ENCODE measurements at places on chromosomes 16 and 17.

DNA sequence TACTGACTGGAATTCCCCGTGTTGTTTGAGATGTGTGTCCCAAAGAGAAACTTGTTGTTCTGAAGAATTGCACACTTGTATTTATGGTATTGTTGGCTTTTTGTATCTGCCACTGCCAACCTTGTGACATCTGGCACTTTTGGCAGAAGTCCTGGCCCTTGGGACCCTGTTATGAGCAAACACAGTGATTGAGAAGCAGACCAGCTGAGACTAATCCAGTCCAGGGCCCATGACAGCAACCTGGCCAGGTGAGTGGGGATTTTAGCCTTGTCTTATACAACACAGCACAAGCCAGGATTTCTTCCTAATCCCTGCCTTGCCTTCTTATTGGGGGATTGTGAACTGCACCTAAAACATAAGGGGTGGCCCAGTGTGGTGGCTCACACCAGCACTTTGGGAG is 80.0 kb downstream of the NTN1 start:
- no peak for DNase-seq

DNA sequence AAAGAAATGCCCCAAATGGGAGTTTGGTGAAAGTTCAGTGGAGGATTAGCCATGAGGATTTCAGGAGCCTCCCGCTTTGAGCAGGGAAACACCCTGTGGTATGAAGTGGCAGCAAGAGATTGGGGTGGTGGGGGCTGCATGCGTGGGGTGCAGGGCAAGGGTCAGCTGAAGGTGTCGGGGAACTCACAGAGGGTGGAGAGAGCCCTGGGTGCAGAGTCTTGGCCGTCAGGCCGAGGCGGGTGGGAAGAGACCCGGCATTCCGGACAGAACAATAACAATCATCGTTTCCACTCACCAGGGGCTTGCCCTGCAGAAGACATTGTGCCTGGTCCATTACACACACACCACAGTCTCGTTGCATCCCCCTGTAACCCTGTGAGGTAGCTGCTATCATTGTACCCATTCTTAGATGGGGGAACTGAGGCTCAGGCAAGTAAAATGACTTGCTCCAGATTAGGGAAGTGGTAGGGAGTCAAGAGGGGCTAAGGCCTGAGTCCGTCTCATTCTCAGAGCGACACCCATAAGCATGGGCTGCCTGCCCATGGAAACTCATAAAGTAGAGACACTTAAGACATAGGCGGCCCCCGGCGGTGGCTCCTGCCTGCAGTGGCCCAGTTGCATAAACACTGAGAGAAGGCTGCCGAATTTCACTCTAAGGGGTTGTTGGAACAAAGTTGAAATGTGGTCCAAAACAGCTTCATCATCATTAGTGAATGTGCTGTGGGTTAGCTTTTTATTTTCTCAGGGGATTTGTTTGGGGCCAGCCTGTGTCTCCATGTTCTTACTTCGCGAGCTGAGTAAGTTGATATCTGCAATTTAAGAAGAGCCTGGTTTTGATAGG is 93.3 kb downstream of the CMIP start:
- no peak for DNase-seq

DNA sequence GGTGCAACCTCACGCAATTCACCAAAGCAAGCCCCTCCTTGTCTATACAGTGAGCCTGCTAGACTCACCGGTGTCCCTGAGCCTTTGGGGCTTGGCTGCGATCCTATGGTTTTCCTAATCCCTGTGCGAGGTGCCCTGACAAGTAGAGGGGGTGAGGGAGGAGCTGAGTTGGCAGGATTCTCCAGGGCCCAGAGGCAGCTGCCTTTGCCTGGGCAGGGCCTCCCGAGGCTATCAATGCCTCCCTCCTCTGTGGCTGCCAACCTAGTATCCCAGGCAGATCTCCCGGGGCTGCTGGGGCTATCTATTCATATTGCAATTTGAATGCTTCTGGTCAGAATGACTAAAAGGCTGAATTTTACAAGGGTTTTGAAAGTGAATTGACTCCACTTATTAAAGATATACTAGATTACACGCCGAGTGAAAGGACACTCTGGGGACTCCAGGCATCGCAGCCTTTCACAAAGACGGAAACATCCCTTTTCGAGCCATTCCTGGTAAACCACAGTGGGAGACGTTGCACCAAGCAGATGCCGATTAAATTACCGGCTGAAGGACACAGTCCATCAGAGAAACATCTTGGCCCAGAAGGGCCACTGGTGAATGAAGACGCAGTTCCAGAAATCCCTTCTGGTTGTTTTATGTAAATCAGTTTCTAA is 11.3 kb upstream of the PITPNM3 start:
- no peak for DNase-seq

DNA sequence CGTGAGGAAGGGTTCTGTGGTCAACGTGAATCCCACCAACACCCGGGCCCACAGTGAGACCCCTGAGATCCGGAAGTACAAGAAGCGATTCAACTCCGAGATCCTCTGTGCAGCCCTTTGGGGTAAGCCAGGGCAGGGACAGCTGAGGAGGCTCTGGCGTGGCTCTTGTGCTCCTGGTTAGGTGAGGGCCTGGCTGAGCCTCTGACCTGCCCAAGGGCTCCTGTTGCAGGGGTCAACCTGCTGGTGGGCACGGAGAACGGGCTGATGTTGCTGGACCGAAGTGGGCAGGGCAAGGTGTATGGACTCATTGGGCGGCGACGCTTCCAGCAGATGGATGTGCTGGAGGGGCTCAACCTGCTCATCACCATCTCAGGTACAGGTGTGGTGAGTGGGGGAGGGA is 4.2 kb upstream of the C17orf107 start:
- no peak for DNase-seq

- no peak for DNase-seq
Observed at GRCh38 chr17:83093506-83093905, 14.1 kb downstream of the METRNL start.

- no peak for DNase-seq
Observed at GRCh38 chr17:45067637-45068036, 6.5 kb downstream of the NMT1 start.

- DNase-seq: no peak
Observed at GRCh38 chr17:1047177-1047878, 50.4 kb downstream of the TIMM22 start.

DNA sequence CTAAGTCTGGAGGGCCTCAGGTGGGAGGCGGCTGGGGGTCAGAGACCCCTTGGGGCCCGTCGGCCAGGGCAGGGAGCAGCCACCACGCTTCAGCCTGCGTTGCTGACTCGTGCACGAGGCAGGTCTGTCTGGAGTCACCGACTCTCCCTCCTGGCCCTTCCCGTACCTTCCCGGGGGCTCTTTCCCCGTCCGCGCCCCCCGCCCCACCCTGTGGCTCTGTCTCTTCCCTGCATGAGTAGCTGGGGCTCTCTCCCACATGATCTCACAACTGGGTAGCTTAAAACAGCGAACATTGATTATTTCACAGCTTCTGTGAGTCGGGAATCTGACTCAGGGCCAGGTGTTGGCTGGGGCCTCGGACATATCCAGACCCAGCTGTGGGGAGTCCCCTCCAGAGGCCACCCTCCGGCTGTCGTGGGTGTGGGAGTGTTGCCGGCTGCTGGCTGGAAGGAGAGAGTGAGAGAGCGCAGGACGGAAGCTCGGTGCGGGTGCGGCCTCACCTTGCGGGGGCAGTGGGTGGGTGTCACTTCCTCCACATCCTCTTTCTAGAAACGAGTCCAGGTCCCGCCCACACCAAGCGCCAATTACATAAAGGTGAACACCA is 17.3 kb downstream of the BAHCC1 start:
- peak; percentile 17 for DNase-seq

- DNase-seq: no peak
Observed at GRCh38 chr16:85640254-85640558, 27.1 kb downstream of the GSE1 start.

- DNase-seq: no peak
Observed at GRCh38 chr17:68800751-68801150, 154.4 kb downstream of the ABCA8 start.

DNA sequence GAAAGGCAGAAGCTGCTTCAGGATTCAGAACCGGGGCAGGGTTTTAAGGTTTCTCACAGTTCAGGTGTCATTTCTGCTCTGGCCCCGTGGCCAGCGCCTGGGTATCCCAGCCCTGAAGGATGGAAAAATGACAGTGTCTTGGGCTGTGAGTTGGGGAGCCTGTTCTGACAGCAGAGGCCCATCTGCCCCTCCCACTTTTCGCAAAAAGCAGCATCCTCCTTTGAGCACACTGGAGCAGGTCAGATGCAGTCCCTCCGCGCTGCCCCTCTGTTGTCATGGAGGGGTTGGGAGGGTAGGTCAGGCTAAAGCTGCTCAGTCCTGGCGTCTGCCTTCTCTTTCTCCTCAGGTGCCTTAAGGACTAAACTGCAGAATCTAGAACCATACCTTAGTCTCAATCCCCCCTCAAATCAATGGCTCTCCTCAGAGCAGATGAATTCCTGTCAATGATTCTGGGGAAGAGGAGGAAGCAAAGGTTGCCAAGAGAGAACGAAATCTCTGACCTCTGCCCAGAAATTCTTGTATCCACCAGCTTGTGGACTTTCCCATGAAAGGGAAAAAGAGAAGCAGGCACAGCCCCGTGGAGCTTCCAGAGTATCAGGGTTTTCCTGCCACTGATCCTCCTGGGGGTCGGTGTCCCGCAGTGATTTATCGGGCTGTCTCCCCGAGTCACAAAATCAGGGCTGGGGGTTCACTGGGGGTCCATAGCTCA is 7.3 kb downstream of the NEUROD2 start:
- DNase-seq: no peak

DNA sequence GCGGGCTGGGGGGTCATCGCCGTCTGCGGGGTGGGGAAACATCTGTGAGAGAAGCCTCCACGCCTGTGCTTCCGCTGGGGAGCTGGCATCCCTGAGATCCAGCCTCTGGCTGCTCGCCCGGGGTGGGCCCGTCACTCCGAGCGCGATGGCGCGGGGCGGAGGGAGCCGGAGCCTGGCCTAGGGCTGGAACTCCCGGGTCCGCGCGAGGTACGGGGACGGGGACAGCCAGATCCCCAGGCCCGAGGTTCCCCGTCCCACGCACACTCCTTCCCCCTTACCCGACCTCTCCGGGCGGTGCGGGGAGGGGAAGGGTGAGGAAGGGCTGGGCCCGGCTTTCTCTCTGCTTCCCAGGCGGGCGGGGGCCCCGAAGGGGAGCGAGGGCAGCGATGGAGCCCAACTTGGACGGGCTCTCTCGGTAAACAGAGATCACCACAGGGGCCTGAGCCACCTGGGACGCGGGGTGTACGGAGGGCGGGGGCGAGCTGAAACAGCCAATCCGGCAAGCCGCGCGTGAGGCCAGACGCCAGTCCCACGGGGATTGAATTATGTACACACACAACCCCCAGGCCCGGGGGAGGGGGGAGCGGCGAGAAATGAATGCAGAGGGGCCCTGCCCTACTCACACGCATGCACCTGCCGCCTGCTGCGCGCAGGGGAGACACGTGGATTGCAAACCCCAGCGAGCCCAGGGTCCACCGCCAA is at the start of gene SLC16A11:
Gene SLC16A11, minus strand, starts transcription at position 596 of the 702 bp plus-strand sequence. Its CDS starts 579 bp downstream, at position 17.
- no peak for DNase-seq

DNA sequence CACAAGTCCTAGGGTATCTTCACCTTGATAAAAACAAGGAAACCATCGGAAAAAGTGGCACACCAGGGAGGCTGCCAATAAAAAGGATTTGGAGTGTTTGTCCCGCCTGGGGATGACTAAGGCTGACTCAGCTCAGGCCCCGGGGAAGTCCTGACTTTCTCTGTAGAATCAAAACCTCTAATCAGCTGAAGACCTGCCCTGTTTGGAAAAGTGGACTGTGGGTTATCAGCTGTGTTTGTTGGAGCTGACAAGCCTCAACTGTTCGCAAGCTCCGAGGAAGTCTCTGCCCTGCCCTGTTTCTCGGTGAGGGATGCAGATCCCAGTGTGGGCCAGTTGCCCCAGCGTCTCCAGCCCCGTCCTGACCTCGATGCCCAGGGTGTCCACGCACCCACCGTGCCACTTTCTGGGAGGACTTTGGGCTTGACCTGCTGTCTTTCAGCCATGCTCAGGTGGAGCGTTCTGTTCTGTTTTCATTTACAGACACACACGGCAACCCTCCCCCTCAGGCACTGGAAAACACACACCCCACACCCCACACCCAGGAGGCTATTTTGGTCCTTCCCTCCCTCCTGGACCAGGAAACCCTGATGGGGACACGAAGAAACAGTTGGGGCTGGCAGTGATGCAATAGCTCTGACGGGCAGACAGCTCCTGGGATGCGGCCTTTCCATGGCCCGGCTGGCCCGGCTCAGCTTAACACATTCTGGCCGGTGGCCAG is 27.6 kb upstream of the PITPNA start:
- no peak for DNase-seq

DNA sequence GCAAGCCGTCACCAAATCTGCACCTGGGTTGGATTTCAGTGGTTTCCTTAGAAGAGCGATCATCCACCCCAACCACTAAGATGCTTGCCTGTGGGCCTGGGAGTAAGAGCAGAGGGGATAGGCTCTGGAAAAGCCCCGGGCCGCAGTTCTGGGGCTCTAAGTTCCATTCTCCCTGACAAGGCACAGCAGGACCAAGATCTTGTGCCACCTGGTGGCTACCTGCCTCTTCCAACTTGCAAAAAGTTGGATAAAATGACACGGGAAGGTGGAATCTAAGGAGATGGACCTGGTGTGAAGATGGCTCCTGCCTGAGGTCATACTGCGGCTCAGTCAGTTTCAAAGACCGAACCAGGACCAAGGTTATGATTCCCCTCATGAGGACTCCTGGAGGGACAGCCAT is 42.3 kb downstream of the ABCC12 start:
- DNase-seq: no peak

GRCh38 chr17:30377574-30378240 is 1.0 kb upstream of the CPD start:
- no peak for DNase-seq

DNA sequence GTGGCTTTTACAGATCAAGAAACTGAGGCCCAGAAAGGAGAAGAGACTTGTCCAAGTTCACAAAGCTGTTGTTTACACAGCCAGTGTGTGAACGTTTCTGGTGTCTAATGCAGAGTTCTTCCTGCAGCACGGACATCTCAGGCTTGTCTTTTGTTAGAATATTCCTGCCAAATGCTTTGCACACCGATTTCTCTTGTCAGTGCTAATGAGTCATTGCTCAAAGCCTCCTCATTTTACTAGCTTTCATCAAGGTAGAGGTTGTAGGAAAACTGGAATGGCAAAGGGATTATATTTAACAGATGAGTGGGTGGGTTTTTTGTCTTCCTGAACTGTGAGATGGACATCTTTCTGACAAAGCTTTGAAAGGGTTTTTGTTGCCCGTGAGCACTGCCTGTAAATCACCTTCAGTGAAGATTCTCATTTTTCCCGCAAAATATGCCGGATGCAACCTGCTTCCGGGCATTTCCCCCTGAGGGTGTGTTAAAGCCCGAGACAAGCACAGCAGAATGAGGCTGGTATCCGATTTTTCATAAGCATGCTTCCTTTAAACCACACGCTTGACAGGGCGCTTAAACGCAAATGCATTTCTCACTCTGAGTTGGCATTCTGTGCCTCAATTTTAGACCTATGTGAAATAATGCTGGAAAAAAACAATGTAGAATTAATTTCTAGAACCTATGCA is 14.7 kb downstream of the PMM2 start:
- DNase-seq: no peak

DNA sequence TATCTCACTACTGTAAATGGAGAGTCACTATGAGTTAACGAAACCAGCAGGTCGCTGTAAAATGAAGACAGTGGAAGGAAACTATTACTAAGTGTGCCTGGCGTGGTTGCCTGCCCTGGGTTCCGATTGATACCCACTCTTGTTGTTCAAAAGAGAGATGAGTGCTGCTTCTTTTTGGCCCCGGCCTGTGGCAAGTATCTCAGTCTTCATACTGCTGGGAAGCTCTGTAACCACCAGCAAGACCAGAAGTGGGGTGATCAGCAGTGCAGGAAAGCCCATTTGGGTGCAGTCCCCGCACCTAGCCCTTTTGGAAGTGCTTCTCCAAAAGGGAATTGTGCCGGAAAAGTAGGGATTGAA is 104.5 kb downstream of the SNX29 start:
- DNase-seq: no peak

GRCh38 chr17:57962279-57963148 is 7.3 kb upstream of the CUEDC1 start:
- DNase-seq: no peak

Data from activated CD4-positive, CD25-positive, alpha-beta regulatory T cell treated with anti-CD3 and anti-CD28 coated beads, Interleukin-2, amount 50 U/mL, for 16 hours (primary cell).